ENCODE measurements at places on chromosomes 5 and 9. TPM values are rescaled to one million over a fixed set of nuclear protein-coding genes. Genes with fewer than 3 reads are reported as not detected.

Gene LRRC19
- not detected for total RNA-seq

Gene FGF10
- not detected for total RNA-seq

Gene ADAMTS6
- 0.06 TPM for total RNA-seq

Gene CDC20B
- total RNA-seq: 0.07 TPM

Gene FAM240B
- not detected for total RNA-seq

Gene FOXD4L5
- 0.06 TPM for total RNA-seq

Gene PGM5
- total RNA-seq: not detected

Gene SERF1A
- total RNA-seq: 1.5 TPM

Gene SGTB
- total RNA-seq: 6.6 TPM

Gene LCP2
- not detected for total RNA-seq

Gene LCN1
- total RNA-seq: 0.26 TPM

Gene PLK2
- total RNA-seq: 34.3 TPM

Gene SHOC1
- not detected for total RNA-seq

Gene HAND1
- total RNA-seq: 0.52 TPM

Gene FAXDC2
- total RNA-seq: 0.33 TPM

Gene CARD9
- total RNA-seq: 1.1 TPM

Gene BTNL3
- not detected for total RNA-seq

Gene ATP6V0E1
- total RNA-seq: 402 TPM

Gene BARX1
- total RNA-seq: 11.5 TPM

Gene PPIC
- total RNA-seq: 18.7 TPM

Gene OBP2B
- not detected for total RNA-seq

Gene GFI1B
- 0.09 TPM for total RNA-seq

Gene NOTCH1
- total RNA-seq: 11.0 TPM

Gene LCN15
- total RNA-seq: not detected

Gene C5orf34
- 3.8 TPM for total RNA-seq

Gene PCDHAC1
- 1.9 TPM for total RNA-seq

Gene TAF11L5
- not detected for total RNA-seq

Gene GABRB2
- total RNA-seq: not detected

Gene SLC27A6
- 0.03 TPM for total RNA-seq

Gene WDR31
- 0.96 TPM for total RNA-seq

Gene PRRX2
- total RNA-seq: 5.3 TPM

Gene TAF11L10
- total RNA-seq: not detected

Gene COL27A1
- total RNA-seq: 7.8 TPM

Gene SPINK1
- 1.9 TPM for total RNA-seq

Gene PFN3
- not detected for total RNA-seq

Gene NUTM2G
- not detected for total RNA-seq

Gene LCN10
- 0.14 TPM for total RNA-seq

Gene DMAC1
- total RNA-seq: 84.3 TPM

Gene LRRTM2
- not detected for total RNA-seq

Gene FOXD4L3
- 0.14 TPM for total RNA-seq

Gene FOXD4L4
- total RNA-seq: 0.13 TPM

Gene GRK6
- total RNA-seq: 28.9 TPM

Gene CCDC152
- not detected for total RNA-seq

Gene HK3
- total RNA-seq: not detected

Gene PRRC2B
- total RNA-seq: 55.4 TPM

Gene OR13C3
- total RNA-seq: not detected

Gene ACTBL2
- not detected for total RNA-seq

Gene UGT3A1
- not detected for total RNA-seq

Gene LRRC26
- total RNA-seq: 1.3 TPM

Gene CNTFR
- 0.06 TPM for total RNA-seq

Gene GPX8
- 34.4 TPM for total RNA-seq

All from A549 treated with AZD2906 at 1 μM for 4 hours (cell line).